ENCODE measurements at places on chromosomes 5 and 9.

GRCh38 chr5:6541256-6542013 is 91.4 kb downstream of the NSUN2 start:
- no peak for DNase-seq

GRCh38 chr5:177483994-177484901 is 10.8 kb upstream of the DBN1 start:
- no peak for DNase-seq

DNA sequence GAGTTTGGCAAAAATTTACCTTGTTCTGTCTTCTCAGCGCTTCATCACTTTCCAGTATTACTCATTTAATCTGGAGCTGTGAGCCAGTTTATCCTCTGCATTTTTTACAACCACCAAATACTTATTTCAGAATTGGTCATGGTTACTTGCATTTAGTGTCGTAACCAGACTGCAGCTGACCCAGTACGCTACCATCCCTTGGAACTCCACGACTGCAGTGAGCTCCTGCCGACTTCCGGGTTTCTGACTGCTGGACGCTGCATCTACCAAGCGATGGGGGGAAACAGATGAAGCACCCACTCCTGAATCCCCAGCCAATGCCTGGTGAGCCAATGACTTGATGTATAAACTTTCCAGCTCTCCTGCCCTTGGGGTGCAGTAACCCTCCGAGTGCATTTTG is 174.4 kb upstream of the PRLR start:
- no peak for DNase-seq

DNA sequence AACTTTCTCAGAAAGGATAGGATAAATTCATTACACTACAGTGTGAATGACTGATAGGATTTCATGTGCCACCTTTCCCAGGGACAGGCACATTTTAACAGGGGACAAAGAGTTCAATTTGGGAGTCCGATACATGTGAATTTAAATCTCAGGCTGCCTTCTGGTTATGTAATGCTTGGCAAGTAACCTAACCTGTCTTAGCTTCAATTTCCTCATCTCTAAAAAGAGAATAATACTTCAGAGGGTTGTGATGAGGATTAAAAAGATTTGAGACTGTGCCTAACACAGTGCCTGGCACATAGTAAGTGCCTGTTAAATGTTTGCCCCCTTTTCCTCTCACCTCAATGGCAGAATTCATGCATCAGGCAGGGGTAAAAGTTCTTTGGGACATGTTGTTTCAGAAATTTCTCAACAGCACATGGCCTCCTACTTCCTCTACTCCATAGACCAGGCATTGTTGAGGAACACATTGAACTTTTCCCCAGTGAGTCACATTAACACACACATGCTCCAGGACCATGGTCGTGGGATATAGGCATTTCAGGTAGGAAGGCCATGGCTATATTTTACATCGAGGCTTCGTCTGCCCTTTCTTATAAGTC is 94.6 kb upstream of the EGFLAM start:
- no peak for DNase-seq

- no peak for DNase-seq
Observed at GRCh38 chr5:158430798-158431167, 571.8 kb upstream of the CLINT1 start.

GRCh38 chr9:99249619-99250018 is 27.5 kb downstream of the SEC61B start:
- DNase-seq: no peak

DNA sequence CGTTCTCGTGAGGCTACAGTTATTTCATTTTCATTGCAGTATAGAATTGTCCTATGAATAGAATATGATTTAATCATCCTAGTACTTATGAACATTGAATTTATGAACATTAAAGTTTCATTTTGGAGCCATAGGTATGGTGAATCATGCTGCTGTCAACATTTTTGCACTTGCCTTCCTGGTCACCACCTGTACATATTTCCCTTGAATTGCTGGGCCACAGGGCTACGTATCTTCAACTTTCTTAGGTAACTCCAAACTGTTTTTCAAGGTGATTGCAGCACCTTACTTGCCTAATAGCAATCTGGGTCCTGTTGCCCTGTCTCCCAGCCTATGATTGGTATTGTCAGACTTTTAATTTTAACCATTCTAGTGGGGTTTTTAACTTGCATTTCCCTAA is 6.5 kb upstream of the RNF145 start:
- no peak for DNase-seq

- DNase-seq: no peak
Observed at GRCh38 chr9:15522130-15522755, 11.5 kb upstream of the PSIP1 start.

GRCh38 chr9:71719562-71719961 is 48.8 kb downstream of the CEMIP2 start:
- no peak for DNase-seq

DNA sequence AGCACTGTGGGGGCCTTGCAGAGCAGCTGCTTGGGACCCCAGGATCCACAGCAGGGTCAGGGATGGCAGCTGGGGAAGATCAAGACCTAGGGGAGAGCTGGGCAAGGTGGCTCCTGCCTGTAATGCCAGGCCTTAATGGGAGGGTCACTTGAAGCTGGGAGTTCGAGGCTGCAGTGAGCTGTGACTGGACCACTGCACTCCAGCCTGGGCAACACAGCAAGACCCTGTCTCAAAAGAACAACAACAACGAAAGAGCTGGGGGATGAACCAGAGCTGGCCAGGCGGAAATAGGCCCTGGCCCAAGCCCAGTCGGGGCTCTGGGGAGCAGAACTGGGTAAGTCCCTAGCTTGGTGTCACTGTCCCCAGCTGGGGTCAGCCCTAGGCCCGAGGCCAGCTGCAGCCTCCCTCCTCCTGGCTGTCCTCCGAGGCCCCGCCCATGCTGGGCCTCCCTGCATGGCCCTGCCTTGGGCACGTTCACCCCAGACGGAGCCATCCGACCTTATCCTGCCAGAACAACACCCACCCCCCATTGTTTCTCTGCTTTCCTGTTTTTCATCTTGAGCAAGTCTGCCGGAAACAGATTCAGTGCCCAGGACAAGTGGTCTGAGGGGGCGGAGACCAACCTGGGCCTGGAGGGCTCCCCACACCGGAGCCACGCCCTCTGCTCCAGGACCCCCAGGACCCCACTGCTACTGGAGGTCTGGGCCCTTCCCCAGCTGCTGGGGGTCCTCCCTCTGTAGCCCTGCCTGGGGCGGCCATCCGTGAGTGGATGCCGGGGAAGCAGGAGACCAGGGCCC is 1.9 kb downstream of the DIPK1B start:
- no peak for DNase-seq

GRCh38 chr5:9930156-9930555 is 300.0 kb upstream of the TAS2R1 start:
- DNase-seq: no peak

DNA sequence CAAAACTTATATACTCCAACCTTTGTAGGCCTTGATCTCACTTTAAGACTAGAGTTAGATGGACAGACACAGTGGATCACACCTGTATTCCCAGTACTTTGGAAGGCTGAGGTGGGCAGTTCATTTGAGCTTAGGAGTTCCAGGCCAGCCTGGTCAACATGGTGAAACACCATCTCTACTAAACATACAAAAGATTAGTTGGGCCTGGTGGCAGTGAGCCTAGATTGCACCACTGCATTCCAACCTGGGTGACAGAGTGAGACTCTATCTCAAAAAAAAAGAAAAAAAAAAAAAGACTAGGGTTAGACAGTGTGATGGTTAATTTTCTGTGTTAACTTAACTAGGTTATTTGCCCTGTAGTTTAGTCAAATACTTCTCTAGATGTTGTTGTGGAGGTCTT is 74.1 kb downstream of the CFAP95 start:
- DNase-seq: no peak

DNA sequence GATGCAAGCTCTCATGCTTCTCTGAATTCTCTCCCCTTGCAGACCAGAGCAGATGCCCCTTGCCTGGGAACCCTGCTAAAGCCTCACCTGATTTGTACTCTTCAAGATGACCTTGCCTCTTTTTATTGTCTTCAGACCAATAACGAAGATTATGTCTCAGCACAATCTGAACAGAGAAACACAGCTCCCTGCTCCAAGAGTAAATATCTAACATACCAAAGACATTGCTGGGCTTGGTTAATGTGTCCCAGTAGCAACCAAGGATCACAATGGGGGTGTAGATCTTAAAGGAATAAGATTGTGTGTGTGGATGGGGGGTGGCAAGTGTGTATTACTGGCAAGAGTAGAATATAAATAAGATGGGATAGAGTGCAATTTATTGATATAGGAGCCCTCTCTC is 67.6 kb upstream of the LHFPL2 start:
- no peak for DNase-seq

GRCh38 chr9:97367729-97368128 is 44.2 kb upstream of the TDRD7 start:
- no peak for DNase-seq

DNA sequence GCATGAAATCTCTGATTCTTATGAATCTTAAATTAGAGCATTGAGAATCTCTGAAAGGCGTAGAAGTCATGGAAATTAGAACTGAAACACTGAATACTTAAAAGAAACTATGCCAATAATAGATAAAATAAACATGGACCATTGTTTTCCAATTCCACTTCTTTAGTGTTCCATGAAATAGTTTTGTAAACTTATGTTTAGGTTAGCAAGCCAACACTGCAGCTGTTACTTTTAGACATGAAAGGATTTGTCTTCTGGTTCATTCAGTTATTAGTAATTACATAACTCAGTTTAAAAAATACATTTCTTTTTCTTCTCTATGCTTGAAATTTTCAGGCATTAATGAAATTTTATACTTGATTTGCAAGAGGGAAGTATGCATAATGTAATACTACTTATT is 733.4 kb upstream of the NUDT12 start:
- DNase-seq: no peak

DNA sequence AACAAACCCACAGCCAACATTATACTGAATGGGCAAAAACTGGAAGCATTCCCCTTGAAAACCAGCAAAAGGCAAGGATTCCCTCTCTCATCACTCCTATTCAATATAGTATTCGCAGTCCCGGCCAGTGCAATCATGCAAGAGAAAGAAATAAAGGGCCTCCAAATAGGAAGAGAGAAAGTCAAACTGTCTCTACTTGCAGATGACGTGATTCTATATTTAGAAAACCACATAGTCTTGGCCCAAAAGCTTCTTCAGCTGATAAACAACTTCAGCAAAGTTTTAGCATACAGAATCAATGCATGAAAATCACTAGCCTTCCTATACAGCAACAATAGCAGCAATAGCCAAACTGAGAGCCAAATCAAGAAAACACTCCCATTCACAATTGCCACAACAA is 333.7 kb upstream of the EDIL3 start:
- no peak for DNase-seq

GRCh38 chr5:85841653-85842052 is 776.1 kb upstream of the COX7C start:
- DNase-seq: no peak

GRCh38 chr5:132497488-132497997 is 7.0 kb upstream of the IRF1 start:
- no peak for DNase-seq

DNA sequence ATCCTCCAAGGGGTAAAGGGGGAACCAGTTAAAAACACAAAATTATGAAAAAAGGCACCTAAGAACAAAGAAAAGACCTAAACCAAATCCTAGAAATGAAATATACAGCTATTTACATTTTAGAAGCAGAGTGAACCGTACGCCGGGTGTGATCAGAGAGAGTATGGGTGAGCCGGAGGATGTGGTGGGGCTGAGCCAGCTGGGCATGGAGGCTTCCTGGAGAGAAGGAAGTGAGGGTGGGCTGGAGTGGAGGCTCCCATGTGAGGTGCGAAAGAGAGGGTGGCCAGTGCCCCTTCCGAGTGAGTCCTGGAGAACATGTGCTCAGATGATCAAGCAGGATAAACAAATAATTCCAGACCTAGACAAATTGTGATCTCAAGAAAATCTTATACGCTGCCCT is 111.6 kb downstream of the CACNA1B start:
- DNase-seq: no peak

- no peak for DNase-seq
Observed at GRCh38 chr9:98502311-98502975, 206.3 kb downstream of the GABBR2 start.

DNA sequence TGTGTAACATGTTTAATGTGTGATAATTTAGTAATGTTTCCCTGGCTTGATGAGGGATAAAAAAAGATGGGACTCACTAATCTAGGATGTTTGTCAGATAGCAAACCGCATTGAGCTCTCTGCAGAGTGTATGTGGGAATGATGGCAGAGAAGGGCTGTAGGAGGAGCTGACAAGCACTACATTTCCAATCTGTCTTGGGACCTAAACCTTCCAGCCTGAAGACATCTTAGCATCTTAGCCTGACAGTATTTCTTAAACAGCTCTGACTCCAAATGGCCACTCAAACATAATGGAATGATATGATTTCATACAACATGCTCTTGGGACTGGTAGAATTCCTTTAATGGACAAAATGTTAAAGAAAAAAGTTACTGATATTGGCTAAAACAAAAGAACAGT is 116.7 kb downstream of the PPP2R2B start:
- DNase-seq: no peak

DNA sequence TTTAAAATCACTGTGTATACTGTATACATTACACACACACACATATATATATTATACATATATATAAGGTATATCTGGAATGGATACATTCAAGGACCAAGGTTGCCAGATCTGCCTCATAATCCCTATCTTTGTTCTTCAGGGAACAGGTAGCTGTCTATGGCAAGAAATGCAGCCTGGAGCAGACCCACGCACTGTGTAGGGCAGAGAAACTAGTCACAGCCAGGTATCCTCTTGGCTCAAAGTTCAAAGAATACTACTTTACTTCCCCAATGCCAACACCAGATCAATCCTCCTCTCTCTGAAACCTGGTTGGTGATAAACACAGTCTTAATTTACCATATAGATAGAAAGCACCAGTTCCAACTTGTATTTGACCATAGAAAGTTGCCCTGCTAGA is 313.6 kb downstream of the PRELID2 start:
- DNase-seq: no peak

All from activated T-cell treated with anti-CD3 and anti-CD28 coated beads for 24 hours (primary cell).